Stimulated activated CD4-positive, alpha-beta T cell treated with anti-CD3 and anti-CD28 coated beads, Interleukin-1b, Interleukin-23, amount 100 ng/mL, for 4 hours (primary cell): ENCODE measurements at places on chromosomes 2 and 18.

DNA sequence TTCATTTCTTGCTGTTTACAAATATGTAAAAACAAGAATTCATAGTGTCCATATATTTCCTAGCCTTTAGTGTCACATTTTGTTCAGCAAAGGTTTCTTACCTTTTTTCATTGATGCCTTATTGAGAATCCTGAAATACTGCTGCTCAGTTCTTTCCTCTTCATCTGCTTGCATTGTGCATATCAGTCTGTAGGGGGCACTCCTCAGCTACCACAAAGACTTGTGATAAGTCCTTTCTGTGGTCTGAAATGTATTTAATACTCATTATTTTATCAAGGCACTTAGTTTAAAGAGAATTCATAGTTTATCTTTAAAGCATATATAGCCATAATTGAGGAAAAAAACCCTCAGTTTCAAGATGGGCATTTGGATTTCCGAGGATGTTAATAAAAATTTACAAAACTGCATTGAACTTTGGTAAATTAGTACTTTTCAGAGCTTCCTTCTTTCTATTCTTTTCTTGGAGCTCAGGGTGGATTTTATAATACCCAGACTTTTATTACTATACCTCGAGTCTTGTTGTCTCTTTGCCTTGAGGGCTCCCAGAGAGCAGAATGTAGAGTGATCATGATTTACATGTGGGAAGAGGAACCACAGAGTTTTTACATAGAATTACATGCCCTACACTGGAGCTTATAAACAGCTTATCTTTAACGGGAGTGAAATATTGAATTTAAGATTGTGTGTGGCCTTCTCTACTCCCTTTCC is 570.1 kb downstream of the PLCL1 start:
- DNase-seq: no peak

GRCh38 chr2:176162911-176163671 is 6.0 kb downstream of the HOXD3 start:
- DNase-seq: no peak

DNA sequence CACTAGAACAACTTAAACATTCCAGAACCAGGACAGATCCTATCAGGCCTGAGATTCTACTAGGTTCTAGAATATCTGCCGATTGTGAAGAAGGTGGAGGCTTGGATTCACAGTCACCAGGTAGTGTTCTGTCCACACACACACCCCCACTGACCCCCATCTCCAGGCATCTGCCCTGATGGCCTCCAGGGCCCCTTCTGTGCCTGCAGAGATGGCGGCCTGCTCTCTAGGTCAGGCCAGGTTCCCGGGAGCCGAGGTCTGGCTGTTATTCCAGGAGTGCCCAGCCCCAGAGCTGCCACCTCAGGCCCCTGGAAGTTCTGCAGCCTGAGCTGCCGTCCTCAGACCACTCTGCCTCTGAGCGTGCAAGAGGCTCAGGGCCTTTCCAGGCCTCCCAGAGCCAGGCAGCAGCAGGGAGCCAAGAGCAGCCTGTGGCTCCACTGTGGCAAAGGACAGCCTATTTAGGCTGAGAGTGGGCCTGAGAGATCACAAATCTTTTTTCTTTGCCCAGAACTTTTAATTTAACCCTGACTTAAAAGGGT is 96.2 kb upstream of the ASAP2 start:
- no peak for DNase-seq

DNA sequence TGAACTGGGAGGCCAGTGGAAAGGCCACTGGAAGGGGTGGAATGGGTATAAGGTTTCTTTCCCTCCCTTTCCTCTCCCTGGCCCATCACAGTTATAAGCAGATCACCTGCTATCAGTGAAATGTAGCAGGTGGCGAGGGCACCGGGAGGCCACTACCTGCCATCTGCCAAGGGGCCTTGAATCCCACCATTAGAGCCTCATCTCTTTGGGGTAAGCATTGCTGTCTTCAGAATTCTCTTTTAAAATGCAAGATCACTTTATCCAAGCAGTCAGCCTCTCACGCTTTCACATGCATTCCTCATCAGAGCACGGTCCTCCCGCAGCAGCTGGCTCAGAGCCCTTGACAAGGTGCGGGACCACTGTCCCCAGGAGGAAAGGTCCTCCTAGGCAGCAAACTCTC is 268.5 kb downstream of the CELF4 start:
- no peak for DNase-seq

- no peak for DNase-seq
These were observed 18.7 kb downstream of the ZFP36L2 start for GRCh38 chr2:43207553-43208300.

- DNase-seq: peak; percentile 51
These were observed 41.1 kb downstream of the NHEJ1 start for GRCh38 chr2:219119422-219120043.

GRCh38 chr2:7667260-7667757 is 750.1 kb downstream of the RNF144A start:
- DNase-seq: no peak

DNA sequence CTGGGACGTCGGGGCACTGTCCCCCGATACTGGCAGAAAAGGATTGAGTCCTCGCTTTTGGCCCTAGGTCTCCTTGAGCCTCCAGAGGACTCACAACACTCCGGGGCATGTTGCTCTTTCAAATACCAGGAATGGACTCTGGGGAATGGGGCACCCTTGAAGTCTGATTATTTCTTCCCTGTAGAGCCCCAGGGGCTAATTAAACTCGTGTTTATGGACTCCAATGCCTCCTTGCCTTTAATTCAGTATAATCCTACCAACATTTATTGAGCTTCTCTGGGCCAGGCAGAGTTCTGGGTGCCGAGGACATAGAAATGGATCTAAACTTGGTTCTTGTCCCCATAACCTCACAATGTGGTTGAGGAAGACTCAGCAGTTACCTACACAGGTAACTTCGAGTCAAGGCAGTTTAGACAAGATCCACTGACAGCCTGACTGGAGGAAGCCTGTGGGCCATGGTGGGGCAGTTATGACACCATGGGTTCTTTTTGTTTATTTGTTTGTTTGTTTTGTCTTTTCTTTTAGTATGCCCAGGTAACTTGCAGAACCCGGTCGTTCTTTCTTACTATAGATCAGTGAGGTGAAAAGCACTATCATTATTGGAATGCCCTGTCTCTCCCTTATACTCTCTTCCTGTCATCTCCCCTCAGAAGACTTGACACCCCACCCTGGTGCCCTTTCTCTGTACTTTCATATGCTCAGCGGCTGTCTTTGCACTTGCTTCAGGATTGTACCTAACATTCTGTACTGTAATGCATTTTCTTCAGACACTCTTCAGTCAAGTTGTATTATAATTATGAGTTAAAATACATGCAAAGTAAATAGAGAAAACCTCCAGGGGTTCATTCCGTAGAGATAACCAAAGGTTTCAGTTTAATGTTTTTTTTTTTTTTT is 3.2 kb downstream of the CFLAR start:
- no peak for DNase-seq

- DNase-seq: no peak
These were observed 229.5 kb downstream of the ATAD2B start for GRCh38 chr2:23697256-23698075.

DNA sequence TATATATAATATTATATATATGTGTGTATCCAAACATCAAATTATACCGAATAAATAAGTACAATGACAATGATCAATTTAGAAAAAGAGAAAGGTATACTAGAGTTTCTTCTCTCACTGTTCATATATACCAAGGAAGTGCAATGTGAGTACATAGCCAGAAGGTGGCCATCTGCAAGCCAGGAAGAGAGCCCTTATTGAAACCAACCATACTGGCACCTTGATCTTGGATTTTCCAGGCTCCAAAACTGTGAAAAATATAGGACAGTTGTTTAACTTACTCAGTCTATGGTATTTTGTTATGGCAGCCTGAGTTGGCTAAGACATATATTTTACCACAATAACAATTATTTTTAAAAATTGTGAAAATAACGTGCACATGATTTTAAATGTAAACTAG is 1490.2 kb upstream of the SLC39A10 start:
- DNase-seq: no peak

GRCh38 chr2:160338901-160339685 is 139.0 kb upstream of the ITGB6 start:
- DNase-seq: no peak

- DNase-seq: peak; percentile 3
These were observed 98.2 kb upstream of the B3GNT7 start for GRCh38 chr2:231297108-231297908.

GRCh38 chr2:66803726-66804125 is 368.8 kb downstream of the MEIS1 start:
- no peak for DNase-seq
